ENCODE measurements at places on chromosomes 16 and 17.

DNA sequence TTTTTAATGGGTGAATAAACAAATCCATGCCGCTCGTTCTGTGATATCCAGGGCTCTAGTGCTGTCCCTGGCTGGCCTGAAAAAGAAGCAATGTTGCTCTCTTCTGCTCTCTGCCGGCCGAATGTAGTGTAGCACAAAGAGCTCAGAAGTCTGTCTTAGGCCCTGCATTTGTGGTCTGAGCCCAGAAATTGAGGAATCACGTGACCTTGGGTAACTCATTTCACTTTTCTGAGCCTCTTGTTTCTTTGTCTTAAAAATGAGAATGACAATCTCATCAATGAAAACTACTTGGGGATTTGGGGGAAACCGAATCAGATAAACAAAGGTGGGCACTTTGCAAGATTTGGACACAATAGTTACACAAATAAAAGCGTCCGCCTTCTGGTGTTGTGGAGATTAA is 381.6 kb upstream of the ASIC2 start:
- DNase-seq = no peak

- DNase-seq = no peak
Observed at GRCh38 chr17:27343294-27343693, 49.4 kb downstream of the WSB1 start.

DNA sequence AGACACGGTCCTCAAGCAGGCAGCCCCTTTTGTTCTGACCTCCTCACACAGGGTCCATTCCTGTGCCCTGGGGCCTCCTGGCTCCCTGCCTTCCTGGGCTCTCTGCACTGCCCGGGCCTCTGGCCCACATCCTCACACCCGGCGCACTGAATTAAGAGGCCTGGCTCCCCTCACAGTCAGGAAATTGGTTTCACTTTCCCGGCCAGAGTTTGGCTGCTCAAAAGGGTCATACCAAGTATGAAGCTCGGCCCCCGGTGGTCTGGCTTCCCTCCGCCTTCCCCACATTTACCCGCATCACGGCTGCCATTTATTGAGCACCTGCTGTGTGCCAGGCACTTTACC is 220.0 kb downstream of the NTN1 start:
- no peak for DNase-seq

DNA sequence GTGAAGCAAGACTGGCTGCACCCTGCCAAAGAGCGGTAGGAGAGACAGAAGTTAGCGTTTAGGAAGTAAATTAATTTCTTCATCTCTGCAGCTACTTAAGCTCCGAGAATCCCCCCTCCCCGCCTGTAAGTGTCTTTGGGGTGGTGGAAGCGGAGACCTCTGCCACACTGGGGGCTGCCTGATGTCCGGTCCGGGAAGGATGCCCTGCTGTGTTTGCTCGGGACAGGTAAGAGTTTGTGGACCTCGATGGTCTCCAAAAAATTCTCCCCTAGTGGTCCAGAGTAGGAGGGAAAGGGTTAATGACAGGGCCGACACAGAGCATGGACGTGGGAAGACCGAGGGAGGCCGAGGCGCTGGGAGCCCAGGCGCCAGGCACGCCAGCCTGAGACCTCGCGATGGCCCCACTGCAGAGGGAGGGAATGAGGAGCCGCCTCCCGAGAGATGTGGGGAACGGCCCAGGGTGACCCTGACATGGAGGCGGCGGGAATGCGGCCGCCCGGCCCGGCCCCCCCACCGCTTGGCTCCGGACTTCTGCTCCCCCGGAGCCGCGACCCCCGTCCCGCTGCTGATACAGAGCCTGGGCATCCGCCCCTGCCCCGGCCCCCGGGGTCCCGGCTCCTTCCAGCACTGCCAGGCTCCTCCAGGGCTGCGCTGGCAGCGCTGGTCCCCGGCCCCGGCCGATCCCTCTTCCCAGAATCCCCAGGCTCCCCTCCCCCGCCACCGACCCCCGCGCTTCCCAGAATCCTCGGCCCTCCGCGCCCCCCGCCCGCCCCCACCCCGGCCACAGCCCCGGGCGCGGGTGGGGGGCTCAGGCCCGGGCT is 680 bp downstream of the ZNF629 start:
- DNase-seq = no peak

DNA sequence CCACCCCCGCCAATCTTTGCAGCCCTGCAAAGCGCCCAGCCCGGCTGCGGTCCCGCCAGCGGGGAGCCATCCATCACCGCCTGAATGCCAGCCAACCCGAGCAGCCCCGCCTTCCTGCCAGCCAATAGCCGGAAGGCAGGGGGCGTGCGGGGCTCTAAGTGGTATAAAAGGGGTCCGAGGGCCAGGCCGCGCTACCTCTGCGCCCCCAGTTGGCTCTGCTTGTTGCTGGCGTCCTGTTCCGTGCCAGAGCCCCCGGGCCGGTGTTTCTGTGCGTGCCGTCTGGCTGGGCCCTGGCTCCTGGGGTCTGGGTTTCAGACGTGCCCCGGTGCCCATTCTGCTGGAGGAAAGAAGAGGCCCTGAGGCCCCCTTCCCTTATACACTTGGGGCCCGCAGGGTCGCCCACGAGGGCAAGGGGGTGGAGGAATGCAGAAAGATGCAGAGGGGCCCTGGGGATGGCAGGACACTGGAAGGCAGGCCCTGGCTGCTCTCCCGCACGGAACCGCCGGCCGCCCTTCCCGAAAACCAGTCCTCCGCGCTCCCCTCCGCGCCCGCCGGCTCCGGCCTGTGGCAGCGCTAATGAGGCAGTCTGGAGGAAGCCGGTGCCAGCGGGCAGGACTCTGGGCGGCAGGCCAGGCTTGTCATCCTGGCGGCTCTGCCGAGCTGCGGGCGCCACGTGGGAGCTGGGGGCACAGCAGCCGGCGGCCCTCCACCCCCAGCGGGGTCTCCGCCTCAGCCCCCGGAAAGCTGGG is 14.0 kb downstream of the COPZ2 start:
- DNase-seq = no peak

DNA sequence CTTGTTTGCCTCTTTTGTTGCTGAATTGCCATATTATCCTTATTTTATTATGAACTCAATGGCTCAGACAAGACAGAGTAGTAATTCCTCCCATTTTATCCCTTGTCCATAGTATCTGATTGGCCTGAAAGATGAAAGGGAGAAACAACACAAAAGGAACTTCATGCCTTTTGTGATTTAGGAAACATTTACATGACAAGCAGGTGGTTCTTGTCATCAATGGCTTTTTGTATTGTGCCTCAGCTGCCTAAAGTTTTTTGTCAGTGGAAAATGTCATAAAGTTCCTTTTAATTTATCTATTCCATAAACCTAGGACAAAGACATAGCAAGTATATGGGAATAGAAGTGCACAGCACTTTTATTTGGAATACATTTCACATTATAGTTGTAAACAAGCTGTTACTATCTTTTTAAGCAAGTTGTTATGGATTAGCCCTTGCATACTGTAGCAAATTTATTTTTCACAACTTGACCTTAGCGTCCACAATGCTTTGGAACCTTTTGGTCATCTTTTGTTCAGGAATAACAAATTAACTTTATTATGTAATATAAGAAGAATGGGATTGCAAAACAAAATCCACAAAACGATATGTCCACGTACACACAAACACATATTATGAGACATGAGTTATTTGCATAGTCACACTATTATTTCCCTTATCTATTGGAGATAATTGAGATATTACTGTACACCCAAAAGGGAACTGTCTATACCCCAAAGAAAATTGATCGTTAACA is 12.4 kb upstream of the MPHOSPH6 start:
- no peak for DNase-seq

DNA sequence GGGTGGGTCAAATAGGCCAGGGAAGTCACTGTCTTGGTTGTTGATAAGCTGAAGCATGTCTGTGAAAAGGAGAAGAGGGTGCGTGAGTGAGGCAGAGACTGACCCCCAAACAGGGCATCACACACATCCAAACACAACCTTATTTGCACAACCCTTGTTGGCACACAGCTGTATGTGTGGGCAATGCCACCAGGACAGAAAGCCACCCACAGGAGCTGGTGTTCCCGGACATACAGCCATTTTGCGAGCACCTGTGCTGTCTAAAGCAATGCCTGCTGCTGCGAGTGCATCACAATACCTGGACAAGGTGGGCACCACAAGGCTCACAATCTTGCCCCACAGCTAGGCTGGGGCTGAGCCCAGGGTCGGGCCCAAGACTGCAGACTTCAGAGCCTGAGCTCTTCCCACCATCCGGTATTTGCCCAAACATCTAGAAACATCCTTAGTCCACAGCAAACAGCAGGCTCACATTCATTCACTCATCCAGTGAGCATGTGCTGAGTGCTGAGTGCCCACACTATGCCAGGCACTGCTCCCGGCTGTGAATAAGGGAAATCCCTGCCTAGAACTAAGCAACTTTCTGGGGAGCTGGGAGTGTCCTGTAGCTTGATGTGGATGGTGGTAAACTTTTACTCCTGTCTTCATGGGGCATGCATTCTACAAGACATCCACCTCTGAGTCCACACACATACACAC is 16.2 kb downstream of the SREBF1 start:
- DNase-seq = no peak

- no peak for DNase-seq
Observed at GRCh38 chr17:73069841-73070240, 22.6 kb downstream of the SLC39A11 start.

DNA sequence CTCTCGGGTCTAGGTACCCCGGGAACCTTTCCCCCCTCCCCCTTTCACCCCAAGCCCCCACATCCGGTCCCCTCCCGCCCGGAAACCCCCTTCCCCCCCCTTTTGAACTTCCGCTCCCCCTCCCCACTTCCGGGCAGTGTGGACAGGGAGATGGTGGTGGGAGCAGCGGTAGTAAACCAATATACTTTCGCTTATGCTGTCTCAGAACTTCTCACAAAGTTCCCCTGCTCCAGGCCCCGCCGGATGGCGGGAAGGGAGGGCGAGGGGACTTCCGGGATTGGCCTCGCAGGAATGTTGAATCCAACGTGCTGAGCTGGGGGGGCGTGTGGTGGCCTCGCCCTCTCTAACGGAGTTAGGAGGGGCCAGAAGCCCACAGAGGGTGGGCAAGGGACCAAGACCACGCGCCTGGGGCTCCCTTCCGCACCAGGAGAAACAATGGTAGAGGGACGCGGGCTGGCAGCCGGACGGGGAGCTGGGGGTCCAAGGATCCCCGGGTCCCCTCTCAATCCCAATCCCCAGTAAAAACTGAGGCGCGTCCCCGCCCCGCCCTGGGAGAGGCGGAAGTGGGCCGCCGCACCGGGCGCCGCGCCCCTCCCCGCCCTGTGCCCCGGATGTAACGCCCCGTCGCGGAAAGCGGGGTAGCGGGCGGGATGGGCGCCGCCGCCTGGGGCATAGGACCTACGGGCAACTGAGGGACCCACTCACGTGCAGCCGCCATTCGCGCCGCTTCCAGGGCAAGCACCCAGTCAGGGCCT is 742 bp downstream of the PFN1 start:
- DNase-seq = no peak

GRCh38 chr16:64452446-64452845 is 669.4 kb downstream of the CDH11 start:
- no peak for DNase-seq

DNA sequence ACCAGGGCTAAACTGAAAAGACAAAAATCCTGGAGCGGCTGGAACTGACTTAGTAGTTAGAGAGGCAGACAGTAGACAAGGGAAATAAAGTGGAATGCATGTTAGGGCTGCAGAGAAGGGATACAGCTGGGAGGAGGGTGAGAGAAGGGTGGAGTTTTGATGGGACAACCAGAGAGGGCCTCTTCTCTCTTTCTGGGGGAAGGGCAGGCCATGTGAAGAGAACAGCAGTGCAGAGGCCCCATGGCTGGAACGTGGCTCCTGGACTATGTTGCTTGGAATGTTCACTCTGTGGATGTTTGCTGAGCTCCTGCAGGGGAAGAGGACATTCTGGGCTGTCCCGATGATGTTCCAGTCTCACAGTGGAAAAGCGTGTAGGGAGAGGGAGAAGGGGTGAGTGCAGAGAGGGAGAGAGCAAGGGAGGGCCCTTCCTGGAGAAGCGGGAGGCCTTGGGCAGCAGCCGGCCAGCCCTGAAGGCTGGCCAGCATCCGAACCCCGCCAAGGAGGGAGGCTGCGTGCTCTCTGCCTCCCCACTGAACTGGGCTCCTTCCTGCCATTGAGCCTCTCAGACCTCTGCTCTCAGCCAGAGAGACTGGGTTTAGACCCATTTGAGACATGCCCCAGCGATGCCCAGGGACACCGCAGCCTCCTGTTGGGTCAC is 33.1 kb upstream of the GSE1 start:
- no peak for DNase-seq

GRCh38 chr17:56182081-56182480 is 28.8 kb downstream of the ANKFN1 start:
- no peak for DNase-seq

DNA sequence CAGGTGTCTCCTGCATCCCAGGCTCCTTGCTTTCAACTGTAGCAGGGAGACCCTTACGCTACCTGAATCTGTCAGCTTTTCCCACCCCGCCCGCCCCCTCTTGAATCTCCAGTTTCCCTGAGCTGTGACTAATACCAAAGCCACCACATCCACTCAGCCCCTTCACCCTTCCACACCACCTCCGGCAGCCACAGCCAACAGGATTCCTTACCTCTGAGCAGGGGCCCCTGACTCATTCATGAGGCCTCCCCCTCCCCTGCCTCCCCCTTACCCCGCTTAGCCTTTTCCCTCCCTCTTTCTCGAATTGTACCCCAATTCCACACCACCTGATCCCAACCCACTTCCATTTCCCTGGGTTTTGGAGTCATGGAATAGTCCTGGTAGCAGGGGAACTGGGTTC is 2.3 kb downstream of the STX1B start:
- DNase-seq = no peak

DNA sequence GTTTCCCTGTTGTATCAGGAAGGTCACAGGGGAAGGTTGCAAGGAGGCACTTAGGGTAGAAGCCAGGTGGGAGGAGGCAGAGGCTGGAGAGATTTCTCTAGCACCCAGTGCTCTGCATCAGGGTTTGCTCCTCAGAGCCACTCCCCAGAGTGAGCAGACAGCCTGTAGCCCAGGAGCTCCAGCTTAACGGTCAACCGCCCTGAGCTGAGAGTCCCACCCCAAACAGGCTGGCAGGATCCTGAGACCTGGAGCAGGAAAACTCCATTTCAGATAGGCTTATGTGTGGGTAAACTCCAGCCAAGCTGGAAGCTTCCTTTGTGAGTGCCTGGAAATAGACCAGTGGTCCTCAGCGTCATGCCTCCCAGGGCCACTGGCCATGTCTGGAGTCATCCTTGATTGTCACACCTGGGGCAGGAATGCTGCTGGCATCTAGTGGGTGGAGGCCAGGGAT is 37.9 kb downstream of the MPRIP start:
- no peak for DNase-seq

DNA sequence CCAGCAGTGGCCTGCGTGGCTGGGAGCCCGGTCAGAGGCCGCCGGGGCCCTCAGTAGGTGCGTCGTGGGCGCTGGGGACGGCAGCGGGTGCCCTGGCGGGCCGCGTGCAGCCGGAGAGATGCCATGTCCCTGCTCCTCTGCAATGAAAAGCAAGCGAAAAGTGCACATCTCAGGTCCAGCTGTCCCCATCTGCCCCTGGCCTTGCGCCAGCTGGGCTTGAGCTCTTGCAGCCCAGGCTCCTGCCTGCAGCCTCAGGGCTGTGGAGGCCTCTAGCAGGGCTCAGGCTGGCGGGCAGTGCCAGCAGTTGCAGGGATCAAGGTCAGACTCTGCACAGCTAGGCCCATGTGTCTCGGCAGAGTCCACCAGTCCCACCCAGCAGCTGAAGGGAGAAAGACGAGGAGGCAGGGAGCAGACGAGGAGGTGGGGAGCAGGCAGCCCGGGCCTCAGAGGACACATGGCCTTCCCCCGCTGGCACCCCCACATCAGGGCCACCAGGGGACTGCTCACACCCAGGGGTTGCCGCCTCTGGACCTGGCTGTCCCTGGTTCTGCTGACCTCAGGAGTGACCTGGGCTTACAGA is 11.2 kb downstream of the SLC16A3 start:
- DNase-seq = no peak

Data from stimulated activated CD8-positive, alpha-beta memory T cell treated with anti-CD3 and anti-CD28 coated beads, Interleukin-7, amount 100 ng/mL, for 1 hour (primary cell).